NCI-H1436 (cell line): ENCODE measurements at places on chromosomes 13 and 19.

GRCh38 chr13:26011996-26012821 lies 39.6 kb downstream of the SHISA2 start:
- DNase-seq: no peak

- DNase-seq: no peak
Observed at GRCh38 chr19:3006075-3006767, 22.9 kb downstream of the TLE2 start.

DNA sequence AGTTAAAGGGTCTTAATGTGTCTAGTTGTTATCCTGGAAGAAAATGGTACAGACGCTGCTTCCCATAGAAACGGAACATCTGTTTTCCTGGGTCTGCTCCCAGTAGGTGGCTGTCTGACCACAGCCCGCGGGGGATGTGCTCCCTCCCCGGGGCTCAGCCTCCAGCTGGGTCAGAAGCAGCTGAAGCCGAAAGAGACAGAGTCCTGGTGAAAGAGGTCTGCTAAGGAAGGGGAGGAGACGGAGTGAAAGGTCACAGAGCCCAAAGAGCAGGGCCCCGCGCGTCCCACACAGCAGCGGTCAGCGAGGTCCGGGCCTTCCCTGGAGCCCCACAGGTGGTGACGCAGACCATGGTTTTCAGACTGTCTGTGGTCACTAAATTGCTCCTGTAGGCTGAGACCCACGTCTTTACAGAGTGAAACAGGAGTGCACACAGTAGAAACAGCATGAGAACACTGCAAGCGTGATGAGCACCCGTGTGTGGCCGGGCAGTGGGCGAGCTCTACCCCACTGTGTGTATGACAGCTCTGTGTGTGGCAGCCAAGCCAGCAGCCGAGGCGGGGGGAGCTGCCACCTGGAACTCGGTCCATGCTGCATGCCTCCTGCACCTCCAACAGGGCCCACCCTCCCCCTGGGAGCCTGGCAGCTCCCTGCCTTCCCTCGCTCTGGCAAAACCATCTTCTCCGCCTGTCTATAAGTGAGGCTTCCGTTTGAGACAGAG lies 52.0 kb upstream of the C13orf46 start:
- no peak for DNase-seq

- no peak for DNase-seq
Observed at GRCh38 chr19:39297931-39298634, 1.9 kb downstream of the IFNL1 start.

DNA sequence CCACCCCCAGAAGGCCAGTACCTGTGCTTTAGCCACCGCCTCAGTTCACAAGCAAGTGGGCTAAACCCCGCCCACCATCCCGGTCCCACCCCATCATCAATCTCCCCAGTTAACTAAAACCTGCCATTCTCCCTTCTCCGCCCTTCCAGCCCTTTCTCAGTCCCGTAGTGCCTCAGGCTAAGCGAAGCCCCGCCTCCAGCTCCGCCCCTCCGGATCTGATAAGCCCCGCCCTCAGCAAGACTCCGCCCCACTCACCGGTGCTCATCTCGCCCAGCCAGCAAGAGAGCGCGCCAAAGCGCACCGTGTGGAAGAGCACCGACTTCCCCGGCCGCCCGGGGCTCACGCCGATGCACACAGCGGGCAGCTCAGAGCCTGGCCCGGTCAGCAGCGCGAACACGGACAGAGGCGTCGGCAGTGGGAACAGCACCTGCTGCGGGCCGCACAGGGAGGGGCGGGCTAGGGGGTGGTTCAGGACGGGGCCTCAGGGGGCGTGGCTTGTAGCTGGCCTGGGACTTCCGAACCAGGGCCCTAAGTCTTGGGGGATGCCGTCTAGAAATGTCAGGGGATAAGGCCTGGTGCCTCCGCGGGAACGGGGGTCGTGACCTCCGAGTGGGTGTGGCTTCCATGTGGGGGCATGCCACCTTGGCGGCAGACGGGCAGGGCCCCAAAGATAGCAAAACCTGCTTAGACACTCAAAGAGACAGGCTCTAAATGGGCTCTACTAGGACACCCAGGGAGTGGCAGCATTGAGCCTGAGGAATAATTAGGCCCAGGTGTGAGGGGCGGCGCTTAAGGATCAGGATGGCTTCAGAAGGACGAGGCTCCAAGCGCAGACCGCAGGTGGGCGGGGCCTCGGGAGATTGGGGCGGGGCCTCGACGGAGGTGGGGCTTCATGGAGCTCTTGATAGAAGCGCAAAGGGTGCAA lies 21.4 kb downstream of the MAP4K1 start:
- no peak for DNase-seq
